ENCODE measurements at places on chromosomes 1 and 21.

DNA sequence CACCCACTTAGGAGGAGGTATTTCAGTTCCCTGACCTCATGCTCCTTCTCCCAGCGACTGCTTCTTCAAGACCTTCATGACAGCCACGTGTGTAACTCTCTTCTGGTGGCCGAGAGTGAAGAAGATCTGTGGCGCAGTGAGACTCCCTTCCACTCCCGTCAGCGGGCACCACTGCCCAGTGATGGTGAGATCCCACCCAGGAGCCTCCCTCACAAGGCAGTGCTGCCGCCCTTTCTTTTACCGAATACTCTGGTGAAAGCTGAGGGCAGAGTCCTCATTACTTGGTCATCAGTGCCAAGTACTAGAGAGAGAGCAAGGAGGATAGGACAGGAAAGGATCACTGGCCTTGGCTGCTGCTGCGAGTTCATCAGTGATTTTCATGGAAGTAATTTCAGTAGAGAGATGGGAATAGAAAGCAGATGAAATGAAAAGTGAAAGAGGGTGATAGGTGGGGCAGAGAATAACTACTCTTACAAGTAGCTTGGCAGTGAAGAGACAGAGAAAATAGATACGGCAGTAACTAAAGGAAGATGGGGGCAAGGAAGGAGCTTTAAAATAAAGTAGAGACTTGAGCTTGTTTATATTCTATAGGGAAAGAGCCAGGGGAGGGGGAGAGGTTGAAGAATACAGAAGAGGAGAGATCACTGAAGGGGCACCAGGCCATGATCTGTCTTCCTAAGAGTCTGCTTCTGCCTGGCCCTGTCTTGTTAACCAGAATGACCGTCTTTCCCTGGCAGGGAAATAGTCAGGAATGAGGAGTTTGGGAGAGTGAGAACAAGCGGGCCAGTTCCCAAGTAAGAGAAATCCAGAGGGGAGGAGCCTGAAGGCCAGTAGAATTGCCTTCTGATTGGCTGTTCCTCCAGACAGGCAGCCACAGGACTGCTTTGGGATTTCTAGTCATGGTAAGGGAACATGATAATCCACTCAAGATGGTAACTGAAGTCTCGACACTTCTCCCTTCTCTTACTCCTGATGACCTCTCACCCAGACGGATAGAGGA is 18.3 kb downstream of the HYI start:
- DNase-seq: no peak

DNA sequence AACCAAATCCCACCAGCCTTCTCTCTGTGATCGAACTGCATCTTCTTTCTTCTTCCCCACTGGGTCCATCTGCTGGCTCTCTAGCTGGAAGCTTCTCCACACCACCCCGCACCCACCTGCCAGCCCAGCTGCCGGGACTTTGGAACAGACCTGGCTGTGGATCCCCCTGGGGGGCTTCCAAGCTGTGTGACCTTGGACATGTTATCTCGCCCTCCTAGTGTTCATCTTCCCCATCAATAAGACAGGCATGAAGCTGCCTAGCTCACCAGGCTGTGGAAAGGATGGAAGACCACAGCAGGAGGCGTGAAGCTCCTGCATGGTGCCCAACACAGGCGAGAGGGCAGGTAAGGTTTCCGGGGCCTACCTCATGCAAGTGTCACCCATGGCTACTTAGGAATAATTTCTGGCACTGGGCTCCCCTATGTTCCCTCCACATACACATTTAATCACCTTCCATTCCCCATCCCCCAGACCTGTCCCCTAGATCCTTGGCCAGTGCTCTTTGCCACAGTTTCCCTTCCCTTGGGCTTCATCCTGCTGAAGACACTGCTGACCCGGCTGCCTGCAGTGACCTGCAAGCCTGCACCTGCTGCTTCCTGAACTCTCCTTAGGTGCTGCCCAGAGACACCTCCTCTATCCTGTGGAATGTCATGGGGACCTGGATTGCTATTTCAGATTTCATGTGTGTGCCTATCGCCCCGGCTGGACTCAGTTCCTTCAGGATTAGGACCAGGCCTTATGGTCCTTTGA is 13.2 kb upstream of the C2CD2 start:
- DNase-seq: no peak

DNA sequence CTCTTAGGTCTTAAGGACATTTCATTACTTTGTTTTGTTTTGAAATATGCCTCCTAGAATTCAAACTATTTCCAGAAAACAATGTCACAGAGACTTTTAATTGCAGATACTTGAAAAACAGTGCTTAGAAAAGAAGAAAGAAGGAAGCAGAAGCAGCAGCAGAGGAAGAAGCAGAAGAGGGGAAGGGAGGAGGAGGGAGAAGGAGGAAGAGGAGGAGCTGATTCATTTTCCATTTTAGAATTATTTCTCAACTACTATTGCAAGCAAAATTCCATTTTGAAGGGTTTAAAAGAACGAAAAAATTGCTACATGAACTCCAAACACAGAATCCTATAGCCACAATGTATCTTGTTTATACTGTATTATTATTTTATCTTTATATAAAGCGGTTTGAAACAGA is 13.9 kb downstream of the RC3H1 start:
- no peak for DNase-seq

- DNase-seq: no peak
Measured at GRCh38 chr1:31799196-31799894, 16.5 kb downstream of the SPOCD1 start.

GRCh38 chr1:155052439-155053395 is 1.6 kb downstream of the ADAM15 start:
- no peak for DNase-seq

DNA sequence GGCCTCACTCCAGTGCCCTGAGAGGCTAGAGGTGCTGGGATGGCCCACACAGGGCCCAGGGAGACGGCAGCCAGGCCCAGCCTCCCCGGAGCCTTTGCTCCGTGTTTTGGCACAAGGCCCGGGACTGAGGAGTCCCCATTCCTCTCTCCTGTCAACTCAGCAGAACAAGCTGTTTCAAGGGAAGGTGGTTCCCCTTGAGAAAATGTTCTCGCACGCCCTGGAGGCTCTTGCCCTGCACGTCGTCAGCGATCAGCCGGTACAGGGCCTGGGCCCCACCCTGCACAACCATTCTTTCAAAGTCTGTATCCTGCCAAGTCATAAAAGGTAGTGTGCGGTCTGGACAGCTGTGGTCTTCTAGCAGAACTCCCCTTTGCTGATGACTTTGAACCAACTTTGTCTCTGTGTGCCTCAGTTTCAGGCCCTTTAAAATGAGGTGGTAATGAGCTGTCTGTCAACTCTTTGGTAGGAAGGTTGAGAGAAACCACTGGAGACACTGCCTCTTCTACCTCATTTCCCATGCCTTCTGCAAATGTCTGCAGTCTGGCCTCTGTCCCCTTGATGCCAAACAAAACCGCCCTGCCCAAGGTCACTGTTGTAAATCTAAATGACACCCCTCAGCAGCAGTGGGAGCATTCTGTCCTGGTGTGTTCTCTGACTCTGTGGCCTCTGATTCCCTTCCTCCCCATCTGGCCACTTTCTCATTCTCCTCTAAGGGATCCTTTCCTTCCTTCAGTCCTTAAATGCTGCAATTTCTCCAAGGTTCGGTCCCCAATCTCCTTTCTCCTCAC is 138.6 kb upstream of the JUN start:
- DNase-seq: no peak

GRCh38 chr1:40059338-40059959 is 18.9 kb downstream of the CAP1 start:
- no peak for DNase-seq

- DNase-seq: no peak
Measured at GRCh38 chr1:208178091-208178529, 66.1 kb downstream of the PLXNA2 start.

DNA sequence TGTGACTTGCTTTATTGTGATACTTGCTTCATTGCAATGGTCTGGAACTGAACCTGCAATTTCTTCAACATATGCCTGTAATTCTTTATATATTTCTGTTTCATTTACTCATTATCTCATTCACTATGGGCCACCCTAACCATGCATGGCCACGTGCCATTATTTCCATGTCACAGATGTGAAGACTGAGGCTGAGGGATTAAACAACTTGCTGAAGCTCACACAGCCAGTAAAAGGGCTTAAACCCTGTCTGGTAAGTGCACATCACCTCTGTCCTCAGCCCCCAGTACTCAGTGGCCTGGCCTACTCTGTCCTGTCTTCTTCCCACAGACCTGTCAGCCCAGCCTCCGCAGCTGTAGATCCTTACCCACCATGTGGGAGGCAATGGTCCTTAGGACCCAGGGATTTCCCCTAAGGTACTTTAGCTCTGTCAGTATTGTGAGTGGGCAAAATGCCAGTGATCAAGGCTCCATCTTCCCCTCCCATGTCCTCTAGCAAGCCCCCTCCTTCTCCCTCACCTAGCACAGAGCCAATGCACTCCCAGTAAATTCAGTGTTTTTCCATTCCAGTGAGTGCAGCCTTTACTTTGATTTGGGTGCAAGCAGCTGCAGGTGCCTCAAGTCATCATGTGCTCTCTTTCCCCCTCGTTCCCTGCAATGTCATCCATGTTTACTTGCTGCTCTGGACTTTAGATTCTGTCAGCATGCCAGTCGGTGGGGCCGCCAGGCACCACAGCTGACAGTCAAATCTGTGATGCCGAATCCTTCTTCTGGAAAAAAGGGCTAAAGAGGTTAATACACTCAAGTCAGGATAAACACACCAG is 228.2 kb upstream of the PROX1 start:
- DNase-seq: no peak

DNA sequence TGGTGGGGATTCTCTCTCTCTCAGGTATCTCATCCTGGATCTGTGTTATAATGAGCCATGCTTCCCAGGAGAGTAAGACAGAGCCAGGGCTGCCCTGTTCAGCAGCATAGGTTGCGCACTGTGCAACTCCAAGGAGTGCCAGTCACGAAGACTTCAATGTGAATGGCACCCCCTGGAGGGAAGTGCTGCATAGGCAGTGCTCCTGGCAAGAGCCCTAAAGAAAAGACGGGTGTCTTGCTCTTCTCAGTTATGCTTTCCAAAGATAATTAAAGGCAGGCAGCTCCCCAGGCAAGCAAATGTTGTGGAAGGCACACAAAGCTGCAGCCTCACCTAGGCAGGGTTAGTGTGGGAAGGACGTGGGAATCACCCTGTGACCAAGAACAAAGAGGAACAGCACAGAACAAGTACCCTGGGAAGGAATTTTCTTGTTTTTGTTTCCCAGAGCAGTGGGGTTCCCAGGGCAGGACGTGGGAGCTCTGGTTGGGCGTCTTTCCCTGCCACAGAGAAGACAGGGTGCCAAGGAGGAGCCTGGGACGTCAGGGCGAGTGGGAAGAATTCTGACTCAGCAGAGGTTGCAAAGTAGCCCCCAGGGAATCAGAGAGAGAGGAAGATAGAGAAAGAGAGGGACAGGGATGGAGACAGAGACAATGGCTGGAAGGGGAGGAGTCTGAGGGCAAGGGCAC is 120.9 kb downstream of the KCNN3 start:
- DNase-seq: no peak

DNA sequence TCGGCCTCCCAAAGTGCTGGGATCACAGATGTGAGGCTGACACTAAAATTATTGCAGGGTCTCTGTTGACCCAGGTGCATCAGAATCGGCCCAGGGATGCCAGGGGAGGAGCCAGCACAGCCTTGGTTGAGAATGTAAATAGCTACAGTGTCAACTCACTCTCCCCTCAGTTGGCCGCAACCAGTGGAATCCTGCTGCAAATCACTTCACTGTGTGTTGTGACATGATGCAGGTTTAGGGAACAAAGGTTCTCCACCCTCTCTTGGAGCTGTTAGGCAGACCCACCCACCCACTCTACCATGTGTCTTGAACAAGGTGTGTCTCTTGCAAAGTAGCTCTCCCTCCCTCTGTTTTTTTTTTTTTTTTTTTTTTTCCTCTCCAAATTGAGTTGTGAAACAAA is 60.5 kb upstream of the SOD1 start:
- DNase-seq: no peak

DNA sequence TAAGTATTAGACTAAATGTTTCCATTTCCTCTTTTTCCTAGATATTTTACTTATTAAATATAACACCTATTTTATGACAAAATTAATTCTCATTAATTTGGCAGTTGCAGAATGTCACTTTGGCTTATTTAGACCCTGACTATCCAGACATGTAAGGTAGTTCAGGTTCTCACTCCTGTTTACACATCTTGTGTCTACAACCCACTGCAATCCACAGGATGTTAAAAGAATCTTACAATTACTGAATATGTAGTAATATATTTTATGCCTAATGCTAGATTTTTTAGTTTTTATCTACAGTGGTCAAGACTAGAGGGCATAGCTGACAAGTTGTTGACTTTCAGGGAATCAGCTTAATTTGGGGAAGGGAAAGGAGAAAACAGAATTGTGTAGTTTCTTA is 346.7 kb downstream of the USP25 start:
- no peak for DNase-seq

GRCh38 chr1:22388671-22389450 is 62.8 kb upstream of the ZBTB40 start:
- no peak for DNase-seq

GRCh38 chr1:102967786-102968185 is 140.5 kb downstream of the COL11A1 start:
- DNase-seq: no peak

DNA sequence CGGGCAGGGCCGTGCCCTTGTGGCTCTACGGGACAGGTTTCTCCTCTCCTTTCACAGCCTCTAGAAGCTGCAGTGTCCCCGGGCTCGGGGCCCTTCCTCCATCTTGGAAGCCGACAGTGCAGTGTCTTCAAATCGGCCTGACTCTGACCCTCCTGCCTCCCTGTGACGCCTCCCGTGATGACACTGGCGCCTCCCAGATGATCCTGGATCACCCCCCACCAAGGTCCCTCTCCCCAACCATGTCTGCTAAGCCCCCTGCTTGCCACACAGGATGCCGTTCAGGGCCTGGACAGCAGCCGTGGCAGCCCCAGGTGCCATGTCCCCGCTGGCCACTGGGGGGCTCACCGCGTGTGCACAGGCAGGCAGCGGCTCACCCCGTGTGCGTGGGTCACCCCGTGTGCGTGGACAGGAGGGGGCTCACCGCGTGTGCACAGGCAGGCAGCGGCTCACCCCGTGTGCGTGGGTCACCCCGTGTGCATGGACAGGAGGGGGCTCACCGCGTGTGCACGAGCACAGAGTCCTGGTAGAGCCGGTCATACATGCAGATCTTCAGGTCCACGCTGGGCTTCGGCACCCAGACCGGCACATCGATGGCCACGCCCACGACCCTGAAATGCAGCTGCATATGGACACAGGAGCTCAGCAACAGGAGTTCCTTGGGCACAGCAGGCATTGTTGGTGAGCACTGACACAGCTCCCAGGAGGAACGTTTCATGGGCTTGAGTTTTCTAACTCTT is 24.9 kb upstream of the TMEM52 start:
- DNase-seq: no peak

DNA sequence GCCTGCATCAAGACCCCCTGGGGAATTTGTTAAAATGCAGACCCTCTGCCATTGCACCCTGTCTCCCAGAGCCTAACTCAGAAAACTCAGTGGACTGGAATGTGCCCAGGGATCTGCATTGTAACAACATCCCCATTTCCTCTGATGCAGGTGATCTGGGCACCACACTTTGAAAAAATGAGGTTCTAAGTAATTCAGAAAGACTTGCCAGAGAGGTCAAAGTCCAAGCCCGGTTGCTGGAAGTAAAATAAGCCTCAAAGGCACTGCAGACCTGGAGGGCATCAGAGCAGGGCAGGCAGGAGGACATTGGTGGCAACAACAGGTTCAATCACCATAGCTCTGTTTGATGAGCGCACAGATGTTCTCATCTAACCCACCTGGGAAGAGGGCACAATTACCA is 90.7 kb downstream of the SYT2 start:
- no peak for DNase-seq

Data from thoracic aorta (tissue), 2 donors.